Lung (tissue), 17 donors: ENCODE measurements at places on chromosomes 5 and 9. TPM values are rescaled to one million over a fixed set of nuclear protein-coding genes. Genes with fewer than 3 reads are reported as not detected.

DNA sequence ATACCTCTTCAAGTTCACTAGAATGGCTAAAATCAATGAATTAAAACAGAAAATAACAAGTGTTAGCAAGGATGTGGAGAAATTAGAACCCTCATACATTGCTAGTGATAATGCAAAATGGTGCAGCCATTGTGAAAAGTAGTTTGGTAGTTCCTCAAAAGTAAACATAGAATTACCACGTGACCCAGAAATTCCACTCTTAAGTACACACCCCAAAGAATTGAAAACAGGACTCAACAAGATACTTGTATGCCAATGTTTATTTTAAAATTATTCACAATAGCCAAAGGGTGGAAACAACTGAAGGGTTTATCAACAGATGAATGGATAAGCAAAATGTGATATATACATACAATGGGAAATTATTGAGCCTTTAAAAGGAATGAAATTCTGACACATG, 70.3 kb downstream of the BARX1 start:
- no peak for DNase-seq

DNA sequence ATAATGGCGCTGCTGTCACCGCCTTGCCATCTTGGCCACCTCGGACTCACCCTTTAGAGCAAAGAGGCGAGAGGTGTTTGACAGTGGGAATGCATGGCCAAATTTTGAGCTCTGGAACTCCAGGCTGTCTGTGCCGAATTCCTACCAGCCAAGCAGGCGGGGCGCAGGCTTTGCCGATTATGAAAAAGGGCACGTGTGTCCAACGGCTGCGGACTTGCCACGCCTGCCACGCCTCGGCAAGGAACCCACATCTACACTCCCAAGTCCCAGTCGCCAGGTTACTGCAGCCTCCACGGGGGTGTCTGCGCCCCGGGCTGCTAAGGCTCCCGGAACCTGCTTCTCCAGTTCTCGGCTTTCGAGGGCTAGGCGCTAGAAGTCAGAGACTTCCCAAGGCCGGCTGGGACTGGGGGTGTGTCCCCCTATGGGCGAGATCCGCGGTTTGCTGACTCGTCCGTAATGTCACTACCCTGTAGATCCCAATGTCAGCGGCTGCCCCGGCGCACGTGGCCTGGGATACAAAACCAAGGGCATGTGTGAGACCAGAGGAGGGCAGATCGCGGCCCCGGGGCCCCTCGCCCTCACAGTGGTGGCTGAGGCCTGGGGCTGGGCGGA, 2.8 kb downstream of the NPR3 start:
- DNase-seq: peak; percentile 70

DNA sequence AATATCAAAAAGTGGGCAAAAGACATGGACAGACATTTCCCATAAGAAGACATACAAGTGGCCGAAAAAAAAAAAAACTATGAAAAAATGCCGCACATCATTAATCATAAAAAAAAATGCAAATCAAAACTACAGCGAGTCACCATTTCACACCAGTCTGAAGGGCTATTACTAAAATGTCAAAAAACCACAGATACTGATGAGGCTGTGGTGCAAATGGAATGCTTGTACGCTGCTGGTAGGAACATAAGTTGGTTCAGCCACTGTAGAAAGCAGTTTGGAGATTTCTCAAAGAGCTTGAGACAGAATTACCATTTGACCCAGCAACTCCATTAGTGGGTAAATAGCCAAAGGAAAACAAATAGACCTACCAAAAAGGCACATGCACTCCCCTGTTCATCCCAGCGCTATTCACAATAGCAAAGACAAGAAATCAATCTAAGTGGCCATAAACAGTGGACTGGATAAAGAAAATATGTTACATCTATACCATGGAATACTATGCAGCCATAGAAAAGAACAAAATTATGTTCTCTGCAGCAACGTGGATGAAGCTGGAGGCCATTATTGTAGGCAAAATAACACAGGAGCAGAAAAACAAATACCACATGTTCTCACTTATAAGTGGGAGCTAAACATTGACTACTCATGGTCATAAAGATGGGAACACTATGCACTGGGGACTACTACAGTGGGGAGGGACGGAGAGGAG, 110.6 kb upstream of the BOD1 start:
- no peak for DNase-seq

GRCh38 chr9:93950619-93951601, 4.2 kb downstream of the BARX1 start:
- peak; percentile 55 for DNase-seq

DNA sequence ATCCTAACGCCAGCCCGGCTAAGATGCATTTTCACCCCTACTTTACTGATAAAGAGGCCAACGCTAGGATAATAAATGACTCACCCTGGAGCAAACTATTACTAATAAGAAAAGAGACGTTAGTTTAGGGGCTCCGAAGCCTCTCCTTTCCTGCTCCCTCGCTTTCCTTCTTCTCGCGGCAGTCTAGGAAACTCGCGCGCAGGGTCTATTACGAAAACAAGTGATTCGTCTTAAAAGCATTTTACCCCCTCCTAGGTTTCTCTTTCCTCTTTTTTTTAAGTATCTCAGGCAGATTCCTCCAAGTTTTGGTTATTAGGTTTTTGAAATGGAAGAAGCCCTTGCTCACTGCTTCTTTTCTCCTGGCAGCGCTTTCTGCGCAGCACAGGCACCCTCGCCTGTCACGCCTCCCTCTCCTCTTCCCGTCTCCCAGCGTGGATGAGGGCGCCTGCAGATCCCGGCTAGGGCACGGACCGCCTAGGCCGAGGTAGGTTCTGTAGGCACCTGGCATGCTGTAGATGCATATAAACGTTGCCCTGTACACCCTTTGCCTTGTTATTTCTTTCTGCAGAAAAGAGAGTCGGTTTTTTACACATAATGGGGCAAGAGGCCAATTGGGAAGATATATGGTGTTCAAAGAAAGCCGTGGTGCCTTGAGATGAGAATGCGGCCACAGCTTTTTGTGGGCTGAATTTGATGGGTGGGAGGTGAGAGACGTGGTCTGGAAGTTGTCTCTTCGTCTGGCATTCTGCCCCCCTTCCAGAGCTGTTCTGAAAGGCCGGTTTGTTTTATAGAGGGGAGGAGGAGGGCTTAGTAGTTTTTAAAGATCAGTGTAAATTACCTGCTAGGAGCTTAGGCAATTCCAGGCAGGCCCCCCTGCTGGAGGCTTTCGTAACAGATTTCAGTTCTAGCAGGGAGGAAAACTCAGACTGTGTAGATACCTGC, 983 bp downstream of the GCNT1 start:
- peak; percentile 36 for DNase-seq

DNA sequence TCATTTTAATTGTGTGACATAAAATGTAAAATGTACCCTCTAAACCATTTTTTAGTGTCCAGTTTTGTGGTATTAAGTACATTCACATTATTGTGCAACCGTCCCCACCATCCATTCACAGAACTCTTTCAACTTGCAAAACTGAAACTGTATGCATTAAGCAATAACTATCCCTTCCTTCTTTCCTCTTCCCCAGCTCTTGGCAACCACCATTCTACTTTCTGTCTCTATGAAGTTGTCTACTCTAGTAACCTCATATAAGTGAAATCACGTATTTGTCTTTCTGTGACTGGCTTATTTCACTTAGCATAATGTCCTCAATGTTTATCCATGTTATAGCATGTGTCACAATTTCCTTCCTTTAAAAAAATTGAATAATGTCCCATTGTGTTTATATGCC, 142.4 kb downstream of the C9orf152 start:
- DNase-seq: peak; percentile 69

DNA sequence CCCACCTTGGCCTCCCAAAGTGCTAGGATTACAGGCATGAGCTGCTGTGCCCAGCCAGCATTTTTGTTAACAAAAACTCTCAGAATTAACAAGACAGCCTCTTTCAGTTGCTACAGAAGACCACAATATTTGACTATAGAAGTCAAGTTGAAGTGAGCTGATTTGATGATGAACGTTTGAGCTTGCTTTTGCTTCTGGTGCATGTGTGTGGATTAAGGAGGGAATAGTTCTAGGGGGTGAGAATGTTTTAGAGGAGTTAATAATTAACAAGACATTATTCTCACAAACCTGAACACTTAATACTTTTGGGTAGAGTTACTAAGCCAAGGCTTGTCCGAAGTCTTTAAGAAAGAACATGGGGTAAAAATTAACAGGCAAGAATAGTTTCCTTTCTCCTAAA, 191.6 kb downstream of the TENT4A start:
- DNase-seq: peak; percentile 52

GRCh38 chr5:139443831-139444453, 4.6 kb upstream of the DNAJC18 start:
- DNase-seq: no peak

DNA sequence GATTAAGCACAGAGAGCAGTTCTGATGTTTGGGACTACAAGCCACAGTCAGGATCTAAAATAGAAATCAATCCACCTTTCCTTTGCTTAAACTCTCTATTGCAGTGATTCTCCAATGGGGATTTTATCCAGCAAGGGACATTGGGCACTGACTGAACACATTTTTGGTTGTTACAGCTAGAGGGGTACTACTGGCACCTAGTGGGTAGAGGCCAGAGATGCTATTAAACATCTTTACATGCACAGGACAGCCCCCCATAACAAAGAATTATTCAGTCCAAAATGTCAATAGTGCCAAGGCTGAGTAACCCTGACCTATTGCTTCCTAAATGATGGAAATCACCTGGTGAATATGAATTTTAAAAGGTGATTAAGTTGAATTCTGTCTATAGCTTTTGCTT, 12.0 kb downstream of the ZNF622 start:
- no peak for DNase-seq

- no peak for DNase-seq
Measured at GRCh38 chr9:130417602-130418001, 27.2 kb upstream of the ASS1 start.

GRCh38 chr5:67510204-67510603, 313.6 kb upstream of the CD180 start:
- DNase-seq: no peak

- DNase-seq: no peak
Measured at GRCh38 chr5:157529002-157529401, 46.6 kb downstream of the ADAM19 start.

DNA sequence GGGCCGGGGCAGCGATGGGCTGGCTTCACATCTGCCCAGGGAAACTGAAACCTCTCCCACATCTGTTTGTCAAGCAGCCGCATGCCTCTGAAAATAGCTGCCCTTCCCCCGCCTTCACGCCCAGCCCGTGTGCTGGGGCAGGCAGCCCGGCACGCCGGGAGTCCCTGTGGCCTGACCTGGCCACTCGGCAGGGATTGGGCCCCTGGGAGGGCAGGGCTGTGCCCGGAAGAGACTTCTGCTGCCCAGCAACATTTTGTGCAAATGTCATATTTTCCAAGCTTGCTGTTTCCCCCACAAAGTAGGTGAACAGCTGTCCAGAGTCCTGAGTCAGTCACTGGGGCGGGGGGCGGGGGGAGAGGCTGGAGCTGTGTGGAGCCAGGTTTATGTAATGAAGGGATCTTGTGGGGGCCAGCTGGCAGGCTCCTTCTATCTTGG, 8.2 kb downstream of the COL27A1 start:
- DNase-seq: peak; percentile 68

DNA sequence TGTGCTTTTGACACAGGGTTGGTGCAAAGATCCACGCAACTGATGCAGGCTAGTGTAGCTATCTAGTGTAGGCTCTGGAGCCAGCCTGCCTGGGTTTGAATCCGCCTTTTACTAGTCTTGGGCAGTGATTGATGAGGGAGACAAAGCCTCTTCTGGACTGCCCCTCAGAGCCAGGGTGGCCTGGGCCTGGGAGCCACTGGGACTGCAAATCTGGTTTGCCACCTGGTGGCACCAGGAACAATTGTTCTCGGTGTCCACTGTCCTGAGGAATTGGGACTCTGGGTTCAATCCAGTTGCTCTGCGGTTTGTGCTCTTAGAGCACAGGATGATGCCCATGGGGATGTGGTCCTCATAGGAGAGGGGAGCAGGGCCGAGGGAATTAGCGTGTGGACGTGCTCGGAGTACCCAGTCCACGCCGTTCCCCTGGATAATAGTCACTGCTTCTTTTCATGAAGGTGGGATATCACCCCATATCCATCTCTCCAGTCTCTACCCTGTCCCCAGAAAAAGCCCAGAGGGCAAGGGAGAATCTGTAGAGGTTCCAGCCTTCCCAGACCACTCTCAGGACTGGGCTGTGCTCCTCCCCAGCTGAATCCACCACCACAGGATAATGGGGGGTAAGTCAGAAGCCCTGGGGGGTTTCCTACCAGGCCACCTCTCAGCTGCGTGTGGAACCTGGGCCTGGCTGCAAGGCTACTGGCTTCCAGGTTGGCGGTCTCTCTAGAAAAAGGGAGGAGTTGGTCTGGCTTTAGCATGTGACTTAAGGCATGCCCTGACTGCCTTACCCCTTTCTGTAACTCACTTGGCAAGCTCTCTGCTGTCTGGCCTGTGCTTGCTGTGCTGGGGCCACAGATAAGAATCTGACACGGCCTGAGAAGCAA, 1.9 kb downstream of the B4GALT7 start:
- no peak for DNase-seq

Gene PIP5K1B
- 20.4 TPM for total RNA-seq

Gene PCDH12
- total RNA-seq: 17.0 TPM

Gene FRMPD1
- 0.25 TPM for total RNA-seq

Gene WDR38
- total RNA-seq: 28.9 TPM

Gene LCNL1
- total RNA-seq: 0.28 TPM

Gene TSSK1B
- 0.14 TPM for total RNA-seq

Gene FOXD4
- total RNA-seq: 0.34 TPM

Gene NEUROG1
- total RNA-seq: not detected
